ENCODE measurements at places on chromosomes 7 and 10.

GRCh38 chr10:102195296-102195870 is 30.7 kb upstream of the ELOVL3 start:
- no peak for DNase-seq
- H3K4me3 ChIP-seq, result no peak overlapping the region
- no peaks in the 10 kb centered on the region for H3K27me3 ChIP-seq
- no peaks in the 10 kb centered on the region for H3K36me3 ChIP-seq

GRCh38 chr10:133158756-133159610 is 1.0 kb upstream of the KNDC1 start:
- H3K27ac ChIP-seq, result no peak overlapping the region
- no peak for DNase-seq
- peaks cover 11% of the 10 kb centered on the region for H3K27me3 ChIP-seq
- peaks cover 12% of the 10 kb centered on the region for H3K4me1 ChIP-seq
- H3K36me3 ChIP-seq, result no peaks in the 10 kb centered on the region

DNA sequence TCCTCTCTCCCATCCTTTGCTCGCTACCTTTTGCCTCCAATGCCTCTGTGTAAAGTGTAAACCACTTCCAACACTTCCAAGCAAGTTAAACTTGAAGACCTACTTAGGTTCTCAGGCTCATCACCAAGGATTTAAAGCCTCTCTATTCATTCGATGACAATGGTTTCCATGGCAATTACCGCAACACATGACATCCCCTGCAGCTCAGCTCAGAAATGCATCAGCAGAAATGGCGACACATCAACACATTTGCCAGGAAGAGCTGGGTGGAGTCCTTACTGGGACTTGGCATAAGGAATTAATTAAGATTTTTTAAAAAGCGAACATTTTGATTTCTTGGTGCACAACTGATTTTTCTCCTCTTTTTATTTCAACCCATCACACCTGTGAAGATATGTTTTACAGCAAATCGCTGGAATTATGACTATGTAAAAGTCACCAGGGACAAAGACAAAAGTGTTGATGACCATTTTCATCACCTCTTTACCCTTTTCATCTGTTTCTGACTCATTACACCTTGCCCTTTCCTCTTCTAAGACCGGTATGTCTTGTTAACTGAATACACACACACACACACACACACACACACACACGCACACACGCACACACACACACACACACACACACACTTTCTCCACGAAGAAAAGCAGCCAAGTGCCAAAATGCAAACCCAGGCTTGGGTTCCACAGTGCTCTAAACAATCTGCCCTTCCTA is 453.4 kb upstream of the CELF2 start:
- no peak overlapping the region for H3K27ac ChIP-seq
- H3K4me1 ChIP-seq, result no peaks in the 10 kb centered on the region
- no peak for DNase-seq
- no peaks in the 10 kb centered on the region for H3K27me3 ChIP-seq
- H3K36me3 ChIP-seq, result no peaks in the 10 kb centered on the region
- no peak overlapping the region for H3K4me3 ChIP-seq

- no peaks in the 10 kb centered on the region for H3K4me1 ChIP-seq
- no peak overlapping the region for H3K27ac ChIP-seq
- no peaks in the 10 kb centered on the region for H3K27me3 ChIP-seq
Observed at GRCh38 chr10:128324058-128324827, 198.0 kb upstream of the MKI67 start.

GRCh38 chr7:130369110-130369711 is 11.1 kb upstream of the CPA1 start:
- DNase-seq, result no peak
- no peak overlapping the region for H3K27ac ChIP-seq
- H3K27me3 ChIP-seq, result no peaks in the 10 kb centered on the region
- no peaks in the 10 kb centered on the region for H3K36me3 ChIP-seq

GRCh38 chr10:99938563-99938962 is 71.2 kb downstream of the DNMBP start:
- H3K4me1 ChIP-seq, result no peaks in the 10 kb centered on the region
- H3K27me3 ChIP-seq, result no peaks in the 10 kb centered on the region
- no peak overlapping the region for H3K4me3 ChIP-seq
- DNase-seq, result no peak
- H3K36me3 ChIP-seq, result no peaks in the 10 kb centered on the region

DNA sequence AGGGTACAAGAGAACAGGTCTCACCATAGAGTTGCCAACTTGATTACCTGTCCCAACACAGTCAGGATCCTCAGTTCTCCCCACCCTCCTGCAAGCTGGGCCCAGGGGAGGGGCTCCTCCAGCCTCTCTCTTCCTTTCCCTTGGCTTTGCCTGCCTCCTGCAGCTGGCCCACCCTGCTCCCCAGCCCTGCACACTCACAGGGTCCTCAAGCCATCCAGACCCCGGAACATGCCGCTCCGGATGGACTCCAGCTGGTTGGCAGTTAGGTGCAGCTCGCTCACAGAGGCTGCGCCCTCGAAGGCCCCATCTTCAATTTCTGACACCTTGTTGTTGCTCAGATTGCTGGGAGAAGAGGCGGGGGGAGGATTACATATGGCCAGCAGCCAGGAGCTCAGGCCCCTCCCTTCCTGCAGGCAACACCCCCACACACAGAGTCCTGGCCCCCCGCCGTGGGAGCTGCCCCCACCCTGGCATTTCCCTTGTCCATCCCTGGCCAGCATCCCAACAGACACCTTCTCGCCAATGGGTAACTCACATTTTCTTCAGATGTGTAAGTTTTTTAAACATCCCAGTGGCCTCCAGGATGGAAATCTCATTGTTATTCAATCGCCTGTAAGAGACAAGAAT is 139.2 kb downstream of the SLIT1 start:
- H3K27me3 ChIP-seq, result no peaks in the 10 kb centered on the region
- DNase-seq, result no peak
- H3K36me3 ChIP-seq, result no peaks in the 10 kb centered on the region
- H3K27ac ChIP-seq, result no peak overlapping the region
- no peaks in the 10 kb centered on the region for H3K4me1 ChIP-seq

DNA sequence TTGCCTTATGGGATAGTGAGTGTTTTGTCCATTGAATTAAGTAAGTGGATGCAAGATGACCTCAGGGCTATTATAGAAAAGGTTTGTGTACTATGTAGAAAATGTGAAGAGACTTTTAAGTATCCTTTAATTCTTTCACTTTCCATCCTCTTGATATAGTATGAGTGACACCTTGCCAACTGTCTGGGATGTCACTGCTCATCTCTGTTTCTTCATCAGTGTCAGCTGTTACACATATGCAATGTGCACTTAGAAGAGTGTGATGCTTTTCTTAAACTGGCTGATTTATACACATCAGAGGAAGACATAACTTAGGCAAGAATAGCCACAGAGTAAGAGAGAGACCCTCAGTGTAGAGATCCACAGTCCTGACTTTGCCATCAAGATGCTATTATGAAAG is 8.7 kb upstream of the ACTA2 start:
- no peak overlapping the region for H3K27ac ChIP-seq
- H3K36me3 ChIP-seq, result no peaks in the 10 kb centered on the region
- no peak for DNase-seq
- no peaks in the 10 kb centered on the region for H3K27me3 ChIP-seq

- no peak overlapping the region for H3K27ac ChIP-seq
- H3K27me3 ChIP-seq, result peaks cover 9% of the 10 kb centered on the region
- H3K4me3 ChIP-seq, result no peak overlapping the region
- H3K4me1 ChIP-seq, result peaks cover 6% of the 10 kb centered on the region
- H3K36me3 ChIP-seq, result no peaks in the 10 kb centered on the region
Observed at GRCh38 chr7:188174-188573, 4.2 kb upstream of the FAM20C start.

DNA sequence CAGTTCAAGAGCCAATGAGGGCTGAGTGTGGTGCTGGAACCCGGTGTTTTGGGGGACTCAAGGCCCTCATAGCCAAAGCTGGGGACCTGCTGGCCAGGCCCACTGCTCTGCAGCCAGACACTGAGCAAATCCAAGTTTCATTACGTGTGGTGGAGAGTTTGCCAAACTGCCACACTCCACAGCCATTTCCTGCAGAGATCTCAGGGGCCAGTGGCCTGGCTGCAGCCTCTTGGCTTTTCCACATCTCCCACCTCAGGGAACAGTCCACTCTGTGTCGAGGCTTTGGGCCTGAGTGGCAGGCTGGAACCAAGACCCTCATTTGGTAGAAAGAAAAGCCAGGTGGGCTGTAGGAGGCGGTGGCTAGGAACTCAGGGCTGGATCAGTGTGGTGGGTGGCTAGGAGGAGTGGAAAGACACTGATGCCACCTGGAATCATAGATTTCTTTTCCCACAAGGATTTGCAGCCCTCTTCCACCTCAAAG is 3.2 kb downstream of the HOXA11 start:
- no peaks in the 10 kb centered on the region for H3K36me3 ChIP-seq
- peaks cover 34% of the 10 kb centered on the region for H3K4me1 ChIP-seq

- DNase-seq, result no peak
- H3K4me1 ChIP-seq, result no peaks in the 10 kb centered on the region
- H3K4me3 ChIP-seq, result no peak overlapping the region
Observed at GRCh38 chr7:94277236-94277635, 117.5 kb upstream of the COL1A2 start.

DNA sequence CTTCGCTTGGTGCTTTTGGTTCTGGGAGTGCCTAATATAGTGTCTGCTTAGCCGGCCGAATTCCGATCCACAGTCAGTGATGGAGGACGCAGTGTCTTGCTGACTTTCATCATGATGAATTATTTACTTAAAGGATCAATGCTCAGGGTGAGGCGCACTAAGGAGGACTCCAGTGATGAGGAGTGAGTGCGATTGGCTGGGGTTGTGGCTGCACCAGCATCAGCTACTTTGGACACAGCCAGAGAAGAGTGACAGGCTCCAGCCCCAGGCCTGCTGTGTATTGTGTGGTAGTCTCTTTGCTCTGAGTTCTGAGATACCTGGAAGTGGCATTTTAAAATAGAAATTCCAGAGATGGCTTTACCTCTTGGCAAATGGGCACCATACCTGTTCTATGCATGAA is 73.3 kb upstream of the ANLN start:
- no peak overlapping the region for H3K4me3 ChIP-seq
- DNase-seq, result no peak
- H3K36me3 ChIP-seq, result no peaks in the 10 kb centered on the region
- H3K4me1 ChIP-seq, result no peaks in the 10 kb centered on the region

GRCh38 chr10:77193001-77193400 is 444.6 kb downstream of the KCNMA1 start:
- H3K27me3 ChIP-seq, result no peaks in the 10 kb centered on the region
- H3K4me3 ChIP-seq, result no peak overlapping the region
- no peaks in the 10 kb centered on the region for H3K4me1 ChIP-seq
- no peak overlapping the region for H3K27ac ChIP-seq
- H3K36me3 ChIP-seq, result no peaks in the 10 kb centered on the region

- H3K27me3 ChIP-seq, result no peaks in the 10 kb centered on the region
- no peak overlapping the region for H3K4me3 ChIP-seq
- no peaks in the 10 kb centered on the region for H3K4me1 ChIP-seq
- DNase-seq, result no peak
- H3K27ac ChIP-seq, result no peak overlapping the region
- H3K36me3 ChIP-seq, result no peaks in the 10 kb centered on the region
Observed at GRCh38 chr10:130782467-130782866, 529.1 kb downstream of the TCERG1L start.

DNA sequence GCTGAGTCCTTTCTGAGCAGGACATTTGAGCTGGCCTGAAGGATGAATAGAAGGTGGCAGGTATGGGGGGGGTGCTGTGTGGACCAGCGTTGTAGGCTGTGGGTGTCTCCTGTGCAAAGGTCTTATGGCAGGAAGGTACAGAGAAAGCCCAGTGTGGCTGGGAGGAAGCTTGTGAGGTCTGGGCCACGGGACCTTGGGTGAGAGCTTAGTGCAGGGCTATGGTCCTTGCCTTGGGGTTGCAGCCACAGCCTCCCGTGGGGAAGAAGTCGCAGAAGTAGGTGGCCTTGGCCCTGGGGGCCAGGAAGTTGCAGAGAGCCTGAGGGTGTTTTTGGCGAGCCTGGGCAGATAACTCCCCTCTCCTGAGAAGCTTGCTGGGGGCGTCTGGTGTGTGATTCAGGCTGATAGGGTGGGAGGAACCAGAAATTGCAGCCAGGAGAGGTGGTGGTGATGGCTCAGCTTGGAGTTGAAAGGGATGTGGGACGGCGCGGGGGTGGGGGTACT is 172.0 kb upstream of the TNRC18 start:
- H3K36me3 ChIP-seq, result no peaks in the 10 kb centered on the region
- peak overlapping the region; percentile 21 for H3K4me3 ChIP-seq
- H3K27ac ChIP-seq, result no peak overlapping the region

DNA sequence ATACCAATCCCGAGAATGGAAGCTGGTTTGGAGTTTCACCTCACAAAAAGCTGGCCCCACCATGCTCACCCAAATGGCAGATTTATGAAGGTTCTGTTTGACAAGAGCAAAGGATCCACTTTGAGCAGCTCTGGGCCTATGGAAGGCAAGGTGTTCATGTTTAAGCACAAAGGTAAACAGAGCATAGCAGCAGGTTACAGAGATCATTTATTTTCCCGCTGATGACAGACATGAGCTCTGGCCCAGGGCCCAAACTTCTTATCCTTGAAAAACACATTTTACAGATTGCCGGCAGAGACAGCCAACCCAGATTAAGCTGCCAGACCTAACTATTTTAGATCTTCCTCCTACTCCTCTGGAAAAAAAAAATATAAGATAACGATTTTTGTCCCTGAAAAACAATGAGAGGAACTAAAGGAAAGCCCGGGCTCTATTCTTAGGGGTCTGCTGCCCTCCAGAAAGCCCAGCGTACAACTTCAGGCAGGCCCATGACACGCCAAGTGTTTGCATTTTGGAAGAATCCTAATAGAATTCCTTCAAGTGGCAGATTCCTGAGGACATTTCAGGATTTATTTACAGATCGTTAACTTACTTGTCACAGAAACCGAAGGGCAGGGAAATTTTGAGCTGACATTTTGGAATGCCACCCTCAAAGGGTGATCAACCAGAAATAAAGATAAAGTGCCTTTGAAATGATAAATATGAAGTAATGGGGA is 40.0 kb downstream of the SYPL1 start:
- H3K4me3 ChIP-seq, result peak overlapping the region; percentile 36
- peak overlapping the region; percentile 64 for H3K27ac ChIP-seq
- H3K4me1 ChIP-seq, result peaks cover 22% of the 10 kb centered on the region
- no peak for DNase-seq

DNA sequence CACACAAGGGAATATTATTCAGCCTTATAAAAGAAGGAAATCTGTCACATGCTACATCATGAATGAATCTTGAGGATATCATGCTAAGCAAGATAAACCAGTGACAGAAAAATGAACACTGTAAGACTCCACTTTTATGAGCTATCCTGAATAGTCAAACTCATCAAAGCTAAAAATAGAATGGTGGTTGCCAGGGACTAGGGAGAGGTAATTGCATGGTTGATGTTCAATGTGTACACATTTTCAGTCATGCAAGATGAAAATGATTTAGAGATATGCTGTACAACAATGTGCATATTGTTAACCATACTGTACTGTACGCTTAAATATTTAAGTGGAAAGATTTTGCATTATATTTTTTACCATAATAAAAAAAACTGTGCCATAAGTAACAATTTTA is 1349.1 kb downstream of the XPNPEP1 start:
- DNase-seq, result no peak
- H3K27me3 ChIP-seq, result no peaks in the 10 kb centered on the region
- no peak overlapping the region for H3K4me3 ChIP-seq
- no peaks in the 10 kb centered on the region for H3K36me3 ChIP-seq

DNA sequence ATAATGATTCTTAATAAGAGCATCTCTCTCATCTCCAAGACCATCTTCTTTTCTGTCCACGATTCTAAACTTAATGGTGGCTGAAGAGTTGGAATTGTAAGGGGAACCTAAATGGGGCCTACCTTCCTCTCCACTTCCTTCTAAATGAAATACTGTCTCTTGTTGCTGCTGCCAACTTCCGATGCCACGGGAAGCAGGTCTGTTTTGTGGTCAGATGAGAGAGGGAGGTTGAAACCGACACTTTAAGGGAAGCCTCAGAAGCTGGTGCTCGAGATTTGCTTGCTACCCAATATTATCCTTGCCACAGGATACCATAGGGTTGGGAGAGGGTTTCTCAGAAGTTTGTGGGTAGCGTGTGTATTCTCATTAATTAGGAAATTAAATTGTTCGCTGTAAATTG is 464.1 kb downstream of the SUGCT start:
- no peaks in the 10 kb centered on the region for H3K4me1 ChIP-seq
- no peaks in the 10 kb centered on the region for H3K36me3 ChIP-seq
- no peak overlapping the region for H3K27ac ChIP-seq

Data from effector memory CD4-positive, alpha-beta T cell (primary cell).